Chondrocyte (in vitro differentiated cells): ENCODE measurements at places on chromosomes 2 and 18.

DNA sequence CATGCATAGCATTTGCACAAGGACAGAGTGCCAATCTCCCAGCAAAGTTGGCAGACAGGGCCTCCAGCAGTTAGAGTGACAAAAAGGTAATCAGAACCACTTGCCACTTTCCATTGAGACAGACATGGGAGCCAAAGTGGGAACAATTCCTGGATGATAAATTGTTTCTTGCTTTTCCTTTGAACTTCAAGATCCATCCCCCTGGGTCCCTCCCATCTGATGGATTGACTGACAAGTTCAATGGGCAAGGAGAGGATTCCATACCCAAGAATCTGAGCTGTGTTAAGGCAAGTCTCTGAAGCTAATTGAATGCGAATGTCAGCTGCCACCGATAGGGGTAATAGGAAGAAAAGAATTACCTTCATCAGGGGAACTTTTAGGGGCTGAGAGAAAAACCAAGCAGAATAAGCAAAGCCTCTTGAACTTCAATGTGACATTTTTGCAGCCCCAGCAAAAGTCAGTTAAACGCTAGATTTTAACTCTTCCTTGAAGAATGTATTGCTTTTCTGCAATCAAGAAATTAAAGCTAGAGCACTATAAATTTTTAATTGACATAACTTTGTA lies 96.5 kb downstream of the LYPD1 start:
- DNase-seq: no peak

DNA sequence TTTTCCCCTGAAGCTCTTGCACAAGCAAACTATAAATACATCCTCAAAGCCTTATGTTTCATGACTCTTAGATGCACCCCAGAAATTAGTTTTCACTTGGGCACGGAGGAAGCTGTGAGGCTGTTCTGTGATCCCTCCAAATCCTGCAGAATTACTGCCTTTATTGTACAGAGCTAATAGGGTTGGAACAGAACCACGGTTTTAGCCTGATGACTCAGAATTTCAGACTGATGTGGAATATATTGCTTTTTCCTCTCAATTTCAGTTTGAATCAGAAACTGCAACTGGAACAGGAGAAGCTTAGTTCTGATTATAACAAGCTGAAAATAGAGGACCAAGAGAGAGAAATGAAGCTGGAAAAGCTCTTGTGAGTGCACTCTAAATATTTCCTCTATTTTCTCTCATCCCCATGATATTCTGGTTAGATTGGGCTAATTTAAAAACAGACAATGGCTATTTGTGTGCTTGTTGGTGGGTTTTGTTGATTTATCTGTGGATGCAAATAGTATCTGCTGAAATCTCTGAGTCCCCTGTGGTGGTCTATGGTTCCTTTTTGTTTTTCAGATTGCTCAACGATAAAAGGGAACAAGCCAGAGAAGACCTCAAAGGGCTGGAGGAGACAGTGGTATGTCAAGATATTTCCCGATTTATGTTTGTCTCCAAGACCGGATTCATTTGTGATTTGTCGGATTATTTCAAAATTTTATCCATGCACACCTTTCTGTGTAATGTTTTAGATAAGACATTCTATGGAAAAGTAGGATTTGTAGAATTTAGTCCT lies 38.2 kb upstream of the LYPD6B start:
- DNase-seq: no peak

- DNase-seq: no peak
Measured at GRCh38 chr2:231278868-231279267, 80.4 kb downstream of the ARMC9 start.

GRCh38 chr2:69946351-69947324 lies 14.8 kb downstream of the ASPRV1 start:
- DNase-seq: no peak

DNA sequence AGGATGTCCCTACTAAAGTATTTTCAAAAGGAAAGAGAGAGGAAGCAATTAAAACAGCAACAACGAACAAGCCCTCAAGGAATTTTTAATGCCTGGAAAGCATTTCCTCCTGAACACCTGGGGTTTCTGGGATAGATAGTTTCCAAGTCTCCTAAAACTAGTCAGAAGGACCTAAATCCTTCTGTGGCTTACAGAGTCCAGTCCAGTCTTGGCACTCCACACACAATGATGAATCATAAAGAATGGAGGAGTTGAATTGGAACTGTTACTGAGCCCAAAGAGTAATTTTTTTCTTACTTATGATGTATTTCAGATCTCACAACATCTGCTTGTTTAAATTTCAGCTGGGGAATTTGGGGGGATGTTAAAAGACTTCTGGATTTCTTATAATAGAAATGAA lies 144.6 kb upstream of the SETBP1 start:
- DNase-seq: no peak

DNA sequence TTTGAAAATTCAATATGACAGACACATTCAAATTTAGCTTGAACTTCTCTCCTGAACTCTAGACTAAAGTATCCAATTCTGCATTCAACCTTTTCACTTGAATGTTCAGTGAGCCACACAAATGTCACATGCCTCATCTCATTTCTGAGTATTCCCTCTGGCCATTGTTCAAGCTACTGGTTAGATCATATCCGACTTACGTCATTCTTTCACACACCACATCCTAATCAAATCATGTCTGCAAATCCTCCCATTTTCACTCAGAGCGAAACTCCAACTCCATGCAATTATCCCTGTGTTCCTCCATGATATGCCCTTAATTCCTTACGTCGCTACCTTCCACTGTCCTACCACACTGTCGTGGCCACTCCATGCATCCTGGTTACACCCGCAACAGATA lies 425.1 kb downstream of the CBLN2 start:
- no peak for DNase-seq

GRCh38 chr18:57523171-57523956 lies 63.1 kb downstream of the FECH start:
- DNase-seq: no peak
